Islet precursor cell (in vitro differentiated cells): ENCODE measurements at places on chromosomes 12 and 14.

- no peak for DNase-seq
Observed at GRCh38 chr12:38956337-38956736, 50.9 kb upstream of the CPNE8 start.

DNA sequence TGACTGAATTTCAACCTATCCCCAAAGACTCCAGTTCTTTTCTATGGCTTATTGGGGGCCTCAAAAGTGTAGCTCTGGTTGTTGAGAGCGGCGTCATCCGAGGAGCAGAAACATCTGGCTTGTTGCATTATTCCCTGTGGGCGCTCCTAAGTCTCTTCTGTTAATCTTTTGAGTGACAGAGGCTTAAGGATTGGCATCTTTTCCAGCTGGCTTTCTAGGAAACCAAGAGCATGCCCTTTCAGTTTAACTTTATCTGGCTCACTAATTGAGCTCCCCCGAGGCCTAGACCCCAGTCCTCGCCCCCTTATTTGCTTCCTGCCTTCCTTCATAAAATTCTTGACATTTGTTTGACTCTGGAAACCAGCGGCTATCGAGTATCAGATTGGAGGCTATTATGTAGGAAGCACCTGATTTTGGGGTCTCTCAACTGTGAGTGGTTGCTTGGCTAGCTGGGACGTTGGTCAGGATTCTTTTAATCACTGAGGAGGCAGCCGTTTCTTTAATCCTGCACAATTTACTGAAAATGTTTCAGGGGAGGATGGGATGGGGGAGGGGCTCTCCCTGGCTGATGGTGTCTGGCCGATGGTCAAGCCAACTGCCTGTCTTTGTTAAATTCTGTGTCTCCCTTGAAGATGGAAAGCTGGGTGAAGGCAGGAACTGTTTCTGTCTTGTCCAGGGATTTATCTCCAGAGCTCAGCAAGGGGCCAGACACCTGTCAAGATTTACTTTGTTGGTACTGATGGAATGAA, 3.1 kb downstream of the SMOC1 start:
- no peak for DNase-seq

DNA sequence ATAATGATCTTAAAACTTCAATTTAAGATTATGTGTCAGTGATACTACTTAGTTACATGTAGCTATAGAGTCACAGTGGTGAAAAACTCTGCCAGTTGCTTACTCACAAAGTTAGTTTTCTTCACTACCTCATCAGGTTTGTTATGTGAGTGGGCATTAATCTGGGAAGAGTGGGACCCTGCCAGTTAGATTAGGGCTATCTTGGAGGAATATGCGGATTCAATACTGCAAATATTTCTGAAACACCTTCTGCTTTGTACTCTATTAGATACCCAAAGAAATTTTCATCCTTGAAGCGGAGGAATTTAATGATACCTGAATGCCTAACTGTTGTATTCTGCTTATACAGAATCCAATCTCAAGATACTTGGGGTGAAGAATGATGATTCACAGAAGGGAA, 25.1 kb downstream of the ZNF268 start:
- DNase-seq: no peak

DNA sequence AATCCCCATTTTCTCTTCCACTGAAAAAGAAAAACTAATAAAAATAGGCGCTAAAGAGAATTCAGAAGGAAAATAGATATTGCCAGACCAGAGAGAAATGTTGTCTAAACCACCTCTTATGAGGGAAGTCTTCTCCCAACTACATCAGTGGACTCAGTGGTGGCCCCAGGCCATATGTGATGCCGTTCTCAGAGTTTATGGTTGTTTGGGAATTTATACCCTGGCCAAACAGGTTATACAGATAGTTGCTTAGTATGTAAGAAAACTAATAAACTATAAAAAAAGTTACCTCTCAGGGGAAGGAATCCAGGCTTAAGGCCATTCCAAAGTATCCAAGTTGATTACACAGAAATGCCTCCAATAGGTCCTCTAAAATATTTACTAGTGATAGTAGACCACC, 103.4 kb upstream of the RBM19 start:
- peak; percentile 70 for DNase-seq

DNA sequence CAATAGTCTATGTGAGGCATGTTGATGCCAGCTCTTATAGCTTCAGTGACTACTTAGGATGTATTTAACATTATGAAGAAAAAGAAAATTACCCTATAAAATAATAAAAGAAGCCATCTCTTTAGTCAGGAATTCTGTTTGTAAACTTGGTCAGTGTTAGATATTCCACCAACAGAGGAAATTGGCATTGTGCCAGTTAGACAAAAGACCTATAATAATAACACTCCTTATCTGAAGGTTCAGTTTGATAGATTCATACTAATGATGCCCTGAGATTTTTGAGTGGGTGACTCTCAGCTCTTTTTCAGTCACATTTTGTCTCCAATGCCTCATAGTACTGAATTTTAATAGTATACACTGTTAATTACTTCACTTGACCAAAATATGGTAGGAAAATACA, 6.6 kb downstream of the SYT10 start:
- DNase-seq: no peak

DNA sequence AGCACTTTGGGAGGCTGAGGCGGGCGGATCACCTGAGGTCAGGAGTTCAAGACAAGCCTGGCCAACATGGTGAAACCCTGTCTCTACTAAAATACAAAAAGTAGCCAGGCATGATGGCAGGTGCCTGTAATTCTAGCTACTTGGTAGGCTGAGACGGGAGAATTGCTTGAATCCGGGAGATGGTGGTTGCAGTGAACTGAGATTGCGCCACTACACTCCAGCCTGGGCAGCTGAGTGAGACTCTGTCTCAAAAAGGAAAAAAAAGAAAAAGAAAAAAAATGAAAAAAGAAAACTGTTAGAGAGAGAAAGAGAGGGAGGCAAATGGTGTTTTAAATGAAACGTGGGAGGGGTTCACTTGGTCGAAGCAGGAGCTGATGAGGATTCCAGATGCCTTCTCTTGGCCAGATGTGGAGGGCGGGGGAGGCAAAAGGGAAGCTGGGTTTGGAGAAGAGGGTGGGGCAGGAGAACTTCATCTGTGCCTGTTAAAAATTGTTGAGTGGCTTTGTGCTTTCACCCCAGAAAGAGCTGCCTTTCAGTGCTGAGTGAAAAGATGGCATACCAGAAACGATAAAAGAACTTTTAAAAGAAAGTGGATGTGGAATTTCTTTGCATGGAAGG, 1.1 kb downstream of the EMP1 start:
- DNase-seq: no peak

- DNase-seq: no peak
Observed at GRCh38 chr14:89391123-89391522, 25.9 kb downstream of the FOXN3 start.

GRCh38 chr12:46546634-46547273, 174.2 kb upstream of the SLC38A2 start:
- DNase-seq: no peak

GRCh38 chr12:102631274-102631673, 150.9 kb upstream of the IGF1 start:
- DNase-seq: peak; percentile 73

- peak; percentile 96 for DNase-seq
Observed at GRCh38 chr14:41604721-41605531, 1.8 kb upstream of the LRFN5 start.

- DNase-seq: no peak
Observed at GRCh38 chr12:70854881-70855568, 65.5 kb downstream of the PTPRR start.

- no peak for DNase-seq
Observed at GRCh38 chr12:118187751-118188435, 52.0 kb downstream of the PEBP1 start.

DNA sequence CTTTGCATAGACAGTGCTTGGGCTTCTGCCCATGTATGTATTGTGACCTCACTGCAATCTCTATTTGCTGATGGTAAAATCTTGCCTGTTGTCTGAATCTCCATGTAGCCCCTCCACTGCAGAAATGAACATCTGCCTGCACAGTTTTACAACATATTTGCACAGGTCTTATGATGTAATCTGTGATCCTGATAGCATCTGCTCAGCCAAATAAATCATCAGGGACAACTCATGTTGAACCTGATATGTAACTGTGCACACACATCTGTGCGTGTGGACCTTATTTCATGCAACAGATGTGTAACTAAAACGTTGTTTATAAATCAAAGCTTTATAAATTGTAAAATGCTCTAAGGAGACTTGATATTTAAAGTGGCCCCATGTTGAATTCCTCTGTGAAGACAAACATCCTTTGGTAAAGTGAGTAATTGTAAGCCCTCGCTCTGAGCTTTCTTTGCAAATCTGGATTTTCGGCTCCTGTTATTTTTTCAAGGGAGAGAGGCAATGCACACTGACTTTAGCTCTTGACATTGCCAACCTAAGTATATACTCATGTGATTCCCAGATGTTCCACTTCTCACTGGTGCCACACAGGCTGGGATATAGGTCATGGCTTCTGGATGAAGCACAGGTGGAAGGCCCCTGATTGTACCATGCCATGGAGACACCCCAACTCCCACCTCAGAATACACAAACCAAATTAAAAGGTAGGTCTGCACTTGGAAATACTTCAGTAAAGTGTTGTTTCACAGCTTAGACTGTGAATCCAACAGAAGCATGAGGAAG, 371.3 kb downstream of the GRIN2B start:
- peak; percentile 20 for DNase-seq

DNA sequence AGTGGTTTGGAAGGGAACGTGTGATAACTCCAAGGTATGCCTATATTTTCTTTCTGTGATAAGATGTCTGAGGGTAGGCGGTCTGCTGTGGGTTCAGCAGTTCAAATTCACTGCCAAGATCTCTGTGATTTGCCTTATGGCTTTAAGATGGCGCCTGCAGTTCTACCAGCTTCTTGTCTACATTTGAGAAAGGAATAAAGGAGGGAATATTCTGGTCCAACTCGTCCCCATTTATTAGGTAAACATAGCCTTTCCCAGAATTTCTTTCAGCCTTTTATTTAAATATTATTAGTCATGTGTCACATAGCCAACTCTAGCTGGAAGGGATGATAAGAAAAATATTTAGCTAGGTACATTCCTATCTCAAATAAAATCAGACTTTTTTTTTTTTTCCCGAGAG, 48.8 kb downstream of the KCNJ8 start:
- DNase-seq: no peak

GRCh38 chr12:47014474-47014873, 64.9 kb upstream of the PCED1B start:
- no peak for DNase-seq
